ENCODE measurements at places on chromosomes 5 and 9.
A peak's percentile ranks its signal among the peaks of the same experiment; 100 is the strongest.

GRCh38 chr5:173041881-173042762, 14.0 kb upstream of the CREBRF start:
- DNase-seq, result peak; percentile 41

GRCh38 chr5:168300326-168301182, 9.1 kb downstream of the WWC1 start:
- DNase-seq, result no peak

- peak; percentile 53 for DNase-seq
Measured at GRCh38 chr5:75367401-75367800, 30.4 kb downstream of the HMGCR start.

DNA sequence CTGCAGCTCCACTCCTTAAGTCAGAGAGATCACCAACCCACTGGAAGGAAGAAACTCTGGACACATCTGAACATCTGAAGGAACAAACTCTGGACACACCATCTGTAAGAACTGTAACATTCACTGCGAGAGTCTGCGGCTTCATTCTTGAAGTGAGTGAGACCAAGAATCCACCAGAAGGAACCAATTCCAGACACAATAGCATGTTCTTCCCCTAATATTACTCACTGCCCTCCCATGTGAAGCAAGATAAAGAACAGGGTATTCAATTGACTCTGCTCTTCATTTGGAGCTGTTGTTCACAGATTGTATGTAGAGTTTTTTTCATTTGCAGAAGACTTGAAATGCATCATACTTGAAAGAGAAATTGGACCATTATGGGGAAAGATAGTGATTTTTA, 10.8 kb downstream of the SAXO1 start:
- DNase-seq, result no peak

DNA sequence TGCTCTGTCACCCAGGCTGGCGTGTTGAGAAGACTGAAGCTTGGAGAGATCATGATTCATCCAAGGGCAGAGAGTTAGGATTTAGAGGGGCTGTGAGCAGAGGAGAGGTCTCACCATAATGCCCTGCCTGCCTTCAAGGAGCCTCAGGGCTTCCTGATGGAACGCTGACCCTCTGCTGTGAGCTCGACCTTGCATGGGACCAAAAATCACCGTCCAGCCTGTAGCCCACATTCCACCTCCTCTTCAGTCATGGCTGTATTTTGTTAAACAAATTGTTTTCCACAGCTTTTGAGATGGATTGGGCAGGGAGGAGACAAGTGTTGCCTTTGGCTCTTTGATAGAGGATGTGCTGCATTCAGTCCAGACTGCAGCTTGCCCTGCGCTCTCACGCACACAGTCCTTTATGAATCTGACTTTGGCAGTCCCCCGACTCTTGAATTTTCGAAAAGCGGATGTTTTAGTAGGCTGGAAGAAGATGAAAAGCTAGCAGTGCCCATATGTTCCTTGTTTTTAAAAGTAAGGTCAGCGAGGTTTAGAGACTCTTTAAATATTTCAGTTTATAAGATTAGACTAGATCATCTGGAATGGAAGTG, 79.5 kb downstream of the MVB12B start:
- no peak for DNase-seq

GRCh38 chr5:39547553-39548154, 122.9 kb upstream of the DAB2 start:
- peak; percentile 65 for DNase-seq

DNA sequence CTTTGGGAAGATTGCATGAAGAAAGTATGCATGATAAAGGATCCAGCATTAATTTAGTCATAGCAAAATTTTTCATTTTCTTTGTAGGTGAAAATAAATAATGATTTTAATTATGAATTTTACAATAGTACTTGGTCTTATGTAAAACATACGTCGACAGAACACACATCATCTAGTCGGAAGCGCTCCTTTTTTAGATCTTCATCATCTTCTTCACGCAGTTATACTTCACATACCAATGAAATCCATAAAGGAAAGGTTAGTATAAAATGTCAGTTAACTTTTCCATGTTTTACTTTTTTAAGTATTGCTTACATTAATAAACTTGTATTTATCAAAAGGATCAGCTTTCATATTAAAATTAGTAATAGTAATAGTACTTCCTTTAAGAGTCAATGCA, 35.8 kb downstream of the C7 start:
- DNase-seq, result no peak

- DNase-seq, result no peak
Measured at GRCh38 chr5:9653061-9653460, 22.9 kb upstream of the TAS2R1 start.

- no peak for DNase-seq
Measured at GRCh38 chr5:3352711-3353110, 242.9 kb upstream of the IRX1 start.

GRCh38 chr5:119218830-119219782, 136.7 kb upstream of the TNFAIP8 start:
- DNase-seq, result no peak

DNA sequence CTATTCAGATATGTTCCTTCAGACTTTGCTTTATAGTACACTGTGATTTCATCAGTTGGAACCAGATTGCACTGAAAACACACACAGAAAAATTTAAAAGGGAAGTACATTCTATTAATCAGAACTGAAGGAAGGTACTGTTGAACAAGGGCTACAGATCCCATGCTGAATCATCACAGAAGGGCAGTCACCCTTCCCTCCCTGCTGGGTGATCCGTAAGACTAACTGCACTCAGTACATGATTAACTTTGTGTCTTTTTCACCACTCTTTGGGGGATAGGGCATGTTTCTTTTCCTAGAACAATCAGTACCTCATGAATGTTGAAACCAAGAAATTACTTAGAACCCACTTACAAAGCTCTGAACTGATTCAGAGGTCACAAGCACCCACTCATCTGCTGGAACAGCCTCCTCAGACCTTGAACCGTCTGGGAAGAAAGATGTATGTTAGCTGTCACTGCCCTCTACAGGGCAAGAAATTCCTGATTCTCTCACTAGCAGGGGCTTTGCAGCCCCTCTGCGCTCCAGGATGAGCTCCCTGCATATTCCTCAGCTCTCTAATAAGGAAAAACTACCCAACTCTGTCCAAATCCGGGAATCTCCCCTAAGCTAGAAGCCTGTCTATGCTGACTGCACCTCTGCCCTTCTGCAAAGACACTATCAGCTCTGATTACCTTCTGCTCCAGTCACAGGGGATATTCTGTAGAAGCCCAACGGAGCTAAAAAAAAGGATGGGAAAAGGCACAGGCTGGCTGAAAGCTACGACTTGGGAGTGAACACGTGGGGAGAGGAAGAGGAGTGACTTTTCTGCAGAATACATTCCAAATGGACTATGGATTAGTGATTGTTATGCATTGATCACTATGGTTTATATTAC, 51.0 kb downstream of the IARS1 start:
- DNase-seq, result peak; percentile 93

- peak; percentile 64 for DNase-seq
Measured at GRCh38 chr5:149063017-149063687, at the start of gene SH3TC2. Gene SH3TC2 (minus strand): TSS chr5:149063062. CDS start chr5:149063022, 40 bp downstream.

DNA sequence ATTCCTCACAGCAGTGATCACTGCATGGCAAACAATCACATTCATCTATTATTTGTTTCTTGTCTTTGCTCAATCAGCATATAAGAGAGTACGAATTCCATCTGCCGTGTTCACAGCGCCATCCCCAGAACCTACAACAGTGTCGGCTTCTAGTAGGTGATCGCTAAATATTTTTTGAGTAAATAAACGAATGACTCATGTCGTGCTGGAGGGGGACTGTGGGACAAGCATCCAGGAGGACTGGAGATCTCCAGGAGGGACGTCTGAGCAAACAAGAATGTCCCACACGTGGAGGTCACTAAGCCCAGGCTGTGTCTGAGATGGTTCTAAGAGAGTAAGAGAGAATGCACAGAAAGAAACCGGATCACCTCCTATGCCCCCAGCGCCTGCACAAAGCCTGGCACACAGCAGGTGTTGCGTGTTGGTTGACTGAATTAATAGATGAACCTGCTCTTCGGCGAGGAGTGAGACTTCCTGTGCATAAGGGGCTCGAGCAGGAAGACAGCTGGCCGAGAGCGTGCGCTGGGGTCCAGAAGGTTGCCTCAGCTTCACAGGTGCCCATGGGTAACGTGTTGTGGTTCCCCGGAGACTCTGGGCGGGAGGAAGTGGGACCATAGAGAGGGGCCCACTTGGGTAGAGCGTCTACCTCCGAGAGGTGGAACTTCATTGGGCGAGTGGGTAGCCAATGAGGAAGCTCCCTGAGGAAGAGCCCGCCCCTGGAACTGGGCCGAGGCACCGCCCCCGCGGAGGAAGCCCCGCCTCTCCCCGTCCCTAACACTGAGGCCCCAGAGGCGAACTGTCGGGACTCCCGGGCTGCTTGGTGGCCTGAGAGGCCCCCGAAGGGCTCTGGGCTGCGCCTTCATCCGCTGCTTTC, 193.0 kb downstream of the MELK start:
- DNase-seq, result peak; percentile 32

DNA sequence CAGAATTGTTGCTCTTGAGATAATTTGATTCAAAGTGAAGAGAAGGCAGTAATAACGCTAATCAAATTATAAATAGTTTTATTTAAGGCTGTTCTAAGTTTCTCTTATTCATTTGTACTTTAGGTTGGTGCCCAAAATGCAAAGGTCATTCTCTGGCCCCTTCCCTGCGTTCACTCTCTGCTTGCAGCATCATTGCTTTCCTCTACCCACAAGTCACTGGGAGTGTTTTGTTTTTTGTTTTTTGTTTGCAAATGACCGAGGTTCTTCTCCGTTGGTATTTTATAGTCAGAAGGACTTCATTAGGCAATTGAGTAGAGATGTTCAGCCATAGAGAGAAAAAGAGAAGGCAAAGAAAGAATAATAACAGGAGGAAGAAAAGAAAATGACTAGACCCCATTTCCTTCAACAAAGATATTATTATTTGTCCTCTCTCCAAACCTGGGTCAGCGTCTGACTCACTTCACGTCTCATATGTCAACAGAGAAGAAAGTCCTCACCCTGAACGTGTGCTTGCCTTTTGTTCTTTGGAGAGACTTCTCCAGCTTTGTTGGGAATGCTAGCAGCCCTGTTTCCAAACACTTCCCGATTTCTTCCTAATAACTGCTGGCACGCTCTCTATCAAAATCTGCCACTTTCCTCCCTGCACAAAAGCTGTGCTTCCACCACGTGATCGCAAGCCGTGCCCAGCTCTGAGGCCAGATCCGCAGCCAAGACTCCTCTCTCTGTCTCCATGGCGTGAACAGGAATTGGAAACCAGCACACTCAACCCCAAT, 119.8 kb downstream of the EBF1 start:
- DNase-seq, result peak; percentile 59

DNA sequence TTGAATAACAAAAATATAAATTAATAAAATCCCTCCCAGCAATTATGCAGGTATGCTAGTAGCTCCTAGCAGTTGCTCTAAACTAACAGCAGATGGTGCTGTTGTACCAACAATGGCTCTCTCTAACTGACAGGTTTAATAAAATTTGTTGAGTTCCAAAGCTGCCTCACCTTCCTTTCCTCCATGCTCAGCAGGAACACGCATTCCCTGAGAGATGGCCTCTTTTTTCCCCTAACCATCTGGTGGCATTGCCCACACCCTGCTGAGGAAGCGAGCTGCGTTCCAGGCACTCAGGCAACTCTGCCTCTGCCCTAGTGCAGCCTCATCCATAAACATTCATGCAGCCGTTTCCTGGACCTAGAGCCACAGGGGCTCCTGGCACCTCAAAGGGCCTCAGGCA, 106.2 kb downstream of the KLHL3 start:
- DNase-seq, result peak; percentile 39

DNA sequence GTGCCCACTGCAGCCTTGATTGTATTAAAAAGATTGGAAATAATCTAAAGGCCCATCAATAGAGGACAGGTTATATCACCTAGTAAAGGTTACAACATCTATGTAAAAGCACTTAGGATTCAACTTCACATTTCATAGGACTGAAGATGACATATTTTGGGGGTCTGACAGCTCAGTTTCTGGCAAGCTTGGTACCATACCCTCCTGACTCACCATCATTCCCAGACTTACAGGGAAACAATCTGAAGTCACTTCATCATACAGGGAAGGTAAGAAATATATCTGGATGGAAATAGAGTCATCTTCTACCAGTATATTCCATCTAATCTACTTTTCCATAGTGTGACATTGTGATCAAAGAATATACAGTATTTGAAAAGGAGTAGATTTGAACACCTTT, 28.8 kb upstream of the DAB2 start:
- no peak for DNase-seq

DNA sequence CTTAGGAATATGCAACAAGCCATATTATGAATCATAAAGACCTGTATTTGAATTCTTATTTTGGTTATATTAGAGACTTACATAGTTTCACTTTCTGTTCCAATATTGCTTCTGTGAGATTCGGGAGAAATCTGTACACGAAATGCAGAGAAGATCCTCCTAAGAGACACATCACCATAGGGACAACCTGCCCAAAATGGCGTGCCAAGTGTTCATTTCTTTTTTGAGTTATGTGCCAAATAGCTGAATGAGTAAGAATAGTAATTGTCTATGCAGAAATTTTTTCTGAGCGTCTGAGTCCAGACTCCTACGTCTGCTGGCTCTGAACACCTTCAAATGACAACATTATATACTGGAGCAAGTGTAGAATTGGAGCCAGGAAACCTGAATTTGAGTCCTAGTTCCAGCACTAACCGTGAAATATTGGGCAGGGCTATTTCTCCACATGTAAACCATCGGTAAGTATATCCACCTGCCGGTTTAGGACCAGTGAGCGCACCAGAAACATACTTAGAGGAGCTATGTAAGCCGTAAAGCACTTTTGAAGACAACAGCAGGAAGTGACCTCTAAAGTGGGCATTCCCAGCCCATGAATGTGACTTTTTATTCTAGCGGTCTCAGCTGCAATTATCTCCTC, 163.9 kb upstream of the DMRT1 start:
- DNase-seq, result no peak

DNA sequence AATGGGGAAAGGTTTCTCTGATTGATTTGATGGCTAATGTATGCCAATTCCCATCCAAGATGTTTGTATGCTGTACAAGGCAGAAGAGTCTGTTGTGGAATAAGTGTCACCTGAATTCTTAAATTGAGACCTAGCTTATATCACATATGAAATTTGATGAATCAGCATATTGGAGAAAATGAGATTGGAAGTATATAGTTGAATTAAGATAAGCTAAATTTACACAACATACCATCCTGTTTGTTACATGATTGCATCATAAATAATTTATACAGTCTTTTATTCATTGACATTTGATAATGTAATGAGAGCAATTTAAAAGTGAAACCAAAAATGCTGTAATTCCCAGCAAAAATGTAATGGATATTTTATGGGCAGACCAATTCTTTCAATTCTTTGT, 1.1 kb downstream of the CWC27 start:
- DNase-seq, result no peak

DNA sequence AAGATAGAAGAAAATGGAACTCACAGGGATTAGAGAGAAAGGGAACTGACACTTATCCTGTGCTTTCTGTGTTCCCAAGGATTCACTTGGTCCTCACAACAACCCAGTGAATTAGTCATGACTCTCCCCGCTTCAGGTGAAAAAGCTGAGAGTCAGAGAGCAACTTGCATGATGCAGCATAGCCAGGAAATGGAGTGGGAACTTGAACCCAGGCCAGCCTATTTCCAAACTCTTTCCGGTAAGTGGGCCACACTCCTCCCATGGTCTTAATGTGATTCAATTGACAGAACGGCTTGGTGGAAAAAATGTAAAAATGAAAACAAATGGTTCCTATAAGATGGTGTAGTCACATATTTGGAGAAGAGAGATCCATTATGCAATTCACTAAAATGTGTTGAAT, 45.9 kb upstream of the CEMIP2 start:
- DNase-seq, result peak; percentile 27

- DNase-seq, result peak; percentile 71
Measured at GRCh38 chr5:32170303-32171151, 3.6 kb downstream of the GOLPH3 start.
